ENCODE measurements at places on chromosomes 6 and 20. TPM values are rescaled to one million over a fixed set of nuclear protein-coding genes. Genes with fewer than 3 reads are reported as not detected.

DNA sequence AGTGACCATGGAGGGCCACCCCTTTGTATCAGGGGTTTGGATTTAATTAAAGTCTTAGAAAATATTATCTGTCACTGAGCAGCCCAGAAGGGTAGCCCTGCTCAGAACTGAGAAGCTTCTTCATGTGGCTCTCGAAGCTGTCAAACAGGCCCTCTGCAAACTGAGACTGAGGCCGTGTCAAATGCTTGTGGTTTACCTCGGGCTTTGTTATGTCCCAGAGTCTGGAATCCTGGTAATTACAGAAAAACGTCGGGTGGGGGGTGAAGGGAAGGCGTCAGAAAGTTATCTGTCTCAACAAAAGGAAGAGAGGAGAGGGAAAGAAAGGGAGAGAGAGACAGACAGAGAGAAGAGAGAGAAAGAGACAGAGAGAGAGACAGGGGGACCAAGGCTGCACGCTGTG lies 200.8 kb downstream of the BMP7 start:
- peak; percentile 32 for DNase-seq

DNA sequence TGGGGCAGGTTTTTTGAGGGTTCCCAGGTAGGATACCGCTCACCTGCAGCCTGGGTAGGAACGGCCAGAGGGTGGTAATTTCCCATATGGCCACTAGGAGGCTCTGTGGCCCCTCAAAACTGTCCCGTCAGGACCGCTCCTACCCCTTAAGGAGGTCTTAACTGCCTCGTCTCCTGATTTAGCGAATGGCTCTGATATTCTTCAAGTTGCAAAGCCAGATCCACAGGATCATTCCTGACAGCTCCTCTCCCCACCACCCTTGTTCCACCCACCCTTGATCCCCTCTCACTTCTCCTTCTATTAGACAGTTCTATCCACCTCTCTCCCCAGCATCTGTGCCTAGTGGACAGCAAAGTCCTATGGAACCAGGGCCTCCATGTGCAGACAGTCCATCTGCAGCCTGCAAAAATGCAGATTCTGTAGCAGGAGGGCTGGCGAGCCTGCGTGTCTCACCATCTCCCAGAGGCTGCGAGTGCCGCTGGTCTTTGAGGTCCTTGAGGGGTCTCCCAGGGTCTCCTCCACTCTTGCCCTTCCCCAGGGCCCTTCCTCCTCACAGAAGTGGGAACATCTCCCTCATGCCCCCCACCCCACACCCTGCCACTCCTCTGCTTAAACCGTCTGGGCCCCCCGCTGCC lies 34.3 kb upstream of the ZBP1 start:
- DNase-seq, result peak; percentile 34

DNA sequence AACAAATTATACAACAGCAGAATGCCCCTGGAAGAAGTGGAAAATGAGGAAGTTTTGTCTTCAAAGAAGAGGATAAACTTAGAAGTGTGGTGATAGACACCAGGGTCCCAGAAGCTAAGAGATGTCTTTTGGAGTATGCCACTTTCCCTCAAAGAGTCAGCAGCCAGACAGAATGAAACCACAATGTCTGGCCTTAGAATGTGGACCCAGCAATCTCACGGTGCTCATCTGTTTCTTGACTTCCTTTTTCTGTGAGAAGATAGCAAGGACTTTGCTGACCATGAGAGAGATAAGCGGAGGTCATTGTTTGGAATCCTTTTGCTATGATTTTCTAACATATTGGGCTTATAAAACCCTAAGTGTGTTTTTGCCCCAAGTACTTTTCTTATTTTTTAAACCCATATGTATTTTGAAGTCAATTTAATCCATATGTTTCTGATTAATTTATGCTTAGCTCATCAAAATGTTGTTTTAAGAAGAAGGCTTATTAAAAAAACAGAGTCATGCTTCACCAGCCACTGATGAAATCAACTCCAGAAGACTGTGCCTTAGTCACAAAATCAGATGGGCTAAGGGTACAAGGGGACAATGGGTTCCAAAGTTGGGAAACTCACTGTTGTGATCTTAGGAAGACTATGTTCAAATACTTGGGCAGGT lies 451.2 kb upstream of the JAG1 start:
- no peak for DNase-seq

DNA sequence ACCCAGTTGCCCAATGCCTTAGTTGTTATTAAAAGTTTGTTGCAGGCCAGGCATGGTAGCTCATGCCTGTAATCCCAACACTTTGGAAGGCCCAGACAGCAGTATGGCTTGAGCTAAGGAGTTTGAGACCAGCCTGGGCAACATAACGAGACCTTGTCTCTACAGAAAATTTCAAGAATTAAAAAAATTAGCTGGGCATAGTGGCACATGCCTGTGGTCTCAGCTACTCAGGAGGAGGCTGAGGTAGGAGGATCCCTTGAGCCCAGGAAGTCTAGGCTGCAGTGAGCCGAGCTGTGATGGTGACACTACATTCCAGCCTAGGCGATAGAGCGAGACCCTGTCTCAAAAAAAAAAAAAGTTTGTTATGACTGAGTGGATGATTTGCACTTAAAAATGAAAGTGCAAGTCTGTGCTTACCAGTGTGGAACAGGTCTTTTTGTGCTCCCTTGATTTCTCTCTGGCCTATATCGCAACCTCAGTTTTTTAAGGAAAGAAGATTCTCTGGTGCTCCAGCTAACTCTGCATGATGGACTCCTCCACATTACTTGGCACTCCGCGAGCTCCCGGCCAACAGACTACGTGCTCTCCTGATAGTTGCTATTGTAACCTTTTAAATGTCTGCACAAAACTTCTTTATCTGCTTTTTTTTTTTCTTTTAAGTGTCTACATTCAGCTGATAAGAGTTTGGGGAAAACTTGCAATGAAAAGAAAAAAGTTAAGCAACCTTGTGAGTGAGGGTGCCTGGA lies 22.1 kb downstream of the ZKSCAN3 start:
- no peak for DNase-seq

GRCh38 chr6:137867685-137868509 lies 838 bp downstream of the TNFAIP3 start:
- no peak for DNase-seq

DNA sequence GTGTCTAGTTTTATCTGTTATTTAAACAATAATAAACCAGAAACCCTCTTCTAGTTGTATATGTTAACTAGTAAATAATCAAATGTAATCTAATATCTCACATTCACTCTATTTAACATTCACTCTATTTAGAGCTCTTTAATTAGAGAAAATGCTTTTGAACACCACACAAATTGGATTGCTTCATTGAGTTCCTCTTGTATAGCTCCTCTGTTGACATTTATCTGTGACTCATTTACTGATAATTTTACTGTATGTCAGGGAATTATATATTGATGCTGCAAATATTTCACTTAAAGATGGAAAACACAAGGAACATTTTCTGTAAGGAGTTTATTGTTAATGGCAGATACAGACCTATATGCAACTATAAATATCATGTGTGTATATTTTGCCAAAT lies 594.6 kb downstream of the COL12A1 start:
- no peak for DNase-seq

DNA sequence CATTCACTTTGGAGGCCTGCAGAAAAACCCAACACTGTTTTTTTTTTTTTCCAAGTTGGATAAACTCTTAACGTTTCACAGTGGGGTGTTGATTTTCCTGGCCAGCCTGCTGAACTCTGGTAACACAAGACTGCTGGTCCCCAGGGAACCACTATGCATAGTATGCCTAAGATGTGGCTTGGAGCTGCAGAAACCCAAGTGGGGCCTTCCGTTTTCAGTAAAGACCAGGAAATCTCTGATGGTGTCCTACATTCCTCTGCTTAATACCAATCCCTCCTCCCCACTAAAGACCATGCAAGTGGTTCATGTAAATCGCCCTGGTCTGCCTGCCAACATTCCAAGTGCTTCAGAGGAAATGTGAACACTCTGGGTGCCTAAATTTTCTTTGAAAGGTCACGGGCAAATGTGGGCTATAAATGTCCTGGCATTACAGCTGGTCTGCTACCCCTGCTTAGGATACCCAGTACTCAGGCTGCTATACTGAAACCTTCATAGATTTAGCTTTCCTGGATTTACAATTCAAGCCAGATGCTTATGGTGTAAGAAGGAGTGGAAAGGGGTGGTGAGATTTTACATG lies 615.4 kb downstream of the MAFB start:
- no peak for DNase-seq

DNA sequence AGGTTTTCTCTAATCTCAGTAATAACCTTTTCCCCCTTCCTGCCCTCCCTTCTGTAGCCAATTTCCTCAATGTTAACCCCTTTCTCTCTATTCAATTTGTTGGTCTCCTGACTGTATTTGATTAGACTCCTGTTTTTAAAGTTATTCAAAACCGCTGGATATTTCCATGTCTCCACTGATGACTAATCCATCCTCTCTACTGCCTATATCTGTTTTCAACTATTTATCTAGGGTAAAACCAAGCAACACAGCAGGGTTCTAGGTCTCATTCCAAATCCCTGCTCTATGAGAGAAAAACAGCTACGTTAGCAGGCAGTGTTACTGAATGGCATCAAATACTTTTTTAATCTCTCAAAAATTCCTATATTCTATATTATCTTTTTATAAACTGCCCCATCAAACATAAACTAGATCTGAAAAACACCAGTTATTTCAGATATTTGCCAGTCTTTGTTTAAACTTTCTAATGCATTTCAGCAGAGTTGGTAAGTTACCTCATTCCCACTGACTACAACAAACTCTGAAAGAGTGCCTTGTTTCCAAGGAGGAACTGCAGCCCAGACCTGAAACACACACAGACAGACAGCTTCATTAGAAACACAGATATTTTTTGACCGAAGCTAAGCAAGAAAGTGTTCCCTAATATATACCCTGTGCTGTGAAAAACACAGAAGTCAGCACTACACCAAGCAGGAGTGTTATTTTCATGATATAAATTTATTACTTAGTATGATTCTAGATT lies 8.2 kb downstream of the RTN4IP1 start:
- DNase-seq, result peak; percentile 12

DNA sequence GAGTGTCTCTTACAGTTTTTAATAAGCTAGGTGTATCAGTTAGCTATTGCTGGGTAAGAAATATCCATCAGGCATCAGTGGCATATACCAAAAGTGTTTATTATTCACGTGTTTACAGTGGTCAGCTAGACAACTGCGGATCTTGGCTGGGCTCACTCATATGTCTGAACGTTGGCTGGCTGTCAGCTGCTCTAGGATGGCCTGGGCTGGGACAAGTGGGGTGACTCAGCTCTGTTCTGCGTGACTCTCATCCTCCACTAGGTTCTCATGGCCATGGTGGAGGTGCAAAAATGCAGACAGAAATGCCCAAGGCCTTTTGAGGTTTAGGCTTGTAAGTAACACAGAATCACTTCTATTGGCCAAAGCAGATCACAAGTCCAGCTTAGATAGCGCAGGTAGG lies 22.0 kb downstream of the ZNF341 start:
- DNase-seq, result no peak

GRCh38 chr6:125259354-125259736 lies 42.4 kb downstream of the HDDC2 start:
- DNase-seq, result no peak

GRCh38 chr6:17712576-17712975 lies 5.9 kb upstream of the NUP153 start:
- DNase-seq, result no peak

The DTNBP1 gene
- total RNA-seq, result 15.3 TPM

The SLC22A7 gene
- not detected for total RNA-seq

The SMLR1 gene
- not detected for total RNA-seq

Data from H4 (cell line).